ENCODE measurements at places on chromosomes 4 and X. TPM values are rescaled to one million over a fixed set of nuclear protein-coding genes. Genes with fewer than 3 reads are reported as not detected.

- no peaks in the 10 kb centered on the region for H3K27me3 ChIP-seq
- no peaks in the 10 kb centered on the region for H3K36me3 ChIP-seq
- H3K27ac ChIP-seq: no peak overlapping the region
- no peak overlapping the region for H3K4me3 ChIP-seq
Measured at GRCh38 chrX:34437586-34437985, 219.5 kb downstream of the TMEM47 start.

DNA sequence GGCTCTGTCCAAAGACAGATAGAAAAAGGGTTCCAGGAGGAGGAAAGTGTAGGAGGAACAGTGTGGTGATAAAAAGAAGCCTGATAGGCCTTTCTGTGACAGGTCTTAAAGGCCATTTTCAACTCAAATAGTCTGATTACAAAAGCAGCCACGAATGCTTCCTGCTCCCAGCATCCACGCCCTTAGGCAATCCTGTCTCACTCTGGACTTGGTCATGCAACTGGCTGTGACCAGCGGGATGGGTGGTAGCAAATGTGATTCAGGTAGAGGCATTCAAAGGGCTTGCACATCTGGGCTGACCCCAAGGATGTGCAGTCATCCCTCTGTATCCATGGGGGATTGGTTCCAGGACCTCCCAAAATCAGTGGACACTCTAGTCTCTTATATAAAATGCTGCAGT is 14.4 kb upstream of the SEPSECS start:
- no peak overlapping the region for H3K27ac ChIP-seq
- peaks cover 18% of the 10 kb centered on the region for H3K36me3 ChIP-seq
- H3K4me3 ChIP-seq: no peak overlapping the region
- no peaks in the 10 kb centered on the region for H3K27me3 ChIP-seq
- peaks cover 19% of the 10 kb centered on the region for H3K4me1 ChIP-seq

DNA sequence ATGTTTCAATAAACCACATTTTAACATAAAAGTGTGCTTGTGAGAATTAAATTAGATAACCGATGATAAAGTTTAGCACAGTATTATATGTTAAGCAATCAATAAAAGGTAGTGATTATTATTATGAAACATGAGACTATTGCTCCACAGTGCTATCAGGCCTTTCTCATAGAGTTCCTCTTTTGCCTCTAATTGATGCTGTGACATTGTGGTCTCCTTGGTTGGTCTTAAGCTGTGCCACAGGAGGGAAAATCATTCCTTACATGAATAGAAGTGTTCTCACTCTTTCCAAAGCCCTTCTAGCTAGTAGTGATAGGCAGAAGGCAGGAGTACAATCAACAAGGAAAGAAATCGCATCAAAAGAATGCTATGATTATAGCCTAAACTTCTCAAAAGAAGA is 9.2 kb upstream of the PDHA2 start:
- no peak overlapping the region for H3K4me3 ChIP-seq
- H3K27me3 ChIP-seq: no peaks in the 10 kb centered on the region
- H3K36me3 ChIP-seq: no peaks in the 10 kb centered on the region
- H3K4me1 ChIP-seq: no peaks in the 10 kb centered on the region

BLTP1 gene
- total RNA-seq: 45.3 TPM

- H3K4me3 ChIP-seq: no peak overlapping the region
- H3K4me1 ChIP-seq: no peaks in the 10 kb centered on the region
- H3K36me3 ChIP-seq: no peaks in the 10 kb centered on the region
- DNase-seq: no peak
- no peak overlapping the region for H3K27ac ChIP-seq
- no peaks in the 10 kb centered on the region for H3K27me3 ChIP-seq
Measured at GRCh38 chr4:168019019-168019651, 73.2 kb upstream of the ANXA10 start.

- no peaks in the 10 kb centered on the region for H3K27me3 ChIP-seq
- H3K27ac ChIP-seq: no peak overlapping the region
- no peaks in the 10 kb centered on the region for H3K36me3 ChIP-seq
- no peak overlapping the region for H3K4me3 ChIP-seq
Measured at GRCh38 chr4:156241896-156242295, 288.2 kb upstream of the CTSO start.

BST1 gene
- total RNA-seq: 0.95 TPM

MMRN1 gene
- total RNA-seq: 1.2 TPM

- peak overlapping the region; percentile 98 for H3K27ac ChIP-seq
- no peaks in the 10 kb centered on the region for H3K27me3 ChIP-seq
- no peaks in the 10 kb centered on the region for H3K36me3 ChIP-seq
- DNase-seq: peak; percentile 51
Measured at GRCh38 chrX:118346258-118347094, 570 bp downstream of the WDR44 start.

ANK2 gene
- 1.9 TPM for total RNA-seq

DNA sequence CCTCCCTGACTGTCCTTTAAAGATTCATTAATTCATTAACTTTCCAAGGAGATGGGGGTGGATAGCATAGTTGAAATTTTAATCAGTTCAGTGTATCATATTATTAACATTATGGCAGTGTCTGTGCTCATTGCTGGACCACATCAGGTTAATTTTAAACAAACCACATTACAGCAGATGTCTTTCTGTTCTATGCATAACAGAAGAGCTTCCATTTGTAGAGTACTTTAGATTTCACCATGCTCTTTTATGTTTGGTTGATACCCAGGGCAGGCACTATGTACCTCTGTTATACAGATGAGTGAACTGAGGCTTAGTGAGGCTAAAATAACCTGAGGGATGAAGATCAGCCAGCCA is 41.1 kb downstream of the AFF2 start:
- H3K36me3 ChIP-seq: no peaks in the 10 kb centered on the region
- H3K27ac ChIP-seq: no peak overlapping the region
- no peaks in the 10 kb centered on the region for H3K4me1 ChIP-seq
- H3K27me3 ChIP-seq: no peaks in the 10 kb centered on the region

DNA sequence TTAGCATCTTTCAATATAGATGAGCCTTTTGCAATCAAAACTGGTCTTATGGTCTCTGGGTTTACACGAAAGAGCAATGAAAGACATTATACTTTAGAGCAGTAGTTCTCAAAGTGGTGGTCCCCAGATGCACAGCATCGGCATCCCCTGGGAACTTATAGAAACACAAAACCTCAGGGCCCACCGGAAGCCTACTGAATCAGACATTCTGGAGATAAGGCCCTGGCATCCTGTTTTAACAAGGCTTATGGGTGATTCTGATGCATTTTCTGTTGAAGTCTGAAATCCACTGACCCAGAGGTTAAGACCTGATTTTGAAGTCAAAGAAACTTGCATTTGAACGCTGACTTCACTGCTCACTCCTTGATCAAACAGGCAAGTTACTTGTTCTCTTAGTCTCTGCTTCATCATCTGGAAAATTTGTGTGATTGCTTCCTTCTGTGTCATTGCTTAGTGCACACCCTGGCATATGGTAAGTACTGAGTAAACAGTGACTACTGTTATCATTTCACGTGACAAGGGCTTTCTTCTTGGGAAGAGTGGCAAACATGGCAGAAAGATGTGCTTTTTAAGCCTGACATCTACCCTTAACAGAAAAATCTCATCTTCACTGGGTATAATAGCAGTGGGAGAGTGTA is 14.5 kb downstream of the CHRNA9 start:
- no peaks in the 10 kb centered on the region for H3K36me3 ChIP-seq
- no peak overlapping the region for H3K4me3 ChIP-seq
- no peak overlapping the region for H3K27ac ChIP-seq
- no peaks in the 10 kb centered on the region for H3K4me1 ChIP-seq

DNA sequence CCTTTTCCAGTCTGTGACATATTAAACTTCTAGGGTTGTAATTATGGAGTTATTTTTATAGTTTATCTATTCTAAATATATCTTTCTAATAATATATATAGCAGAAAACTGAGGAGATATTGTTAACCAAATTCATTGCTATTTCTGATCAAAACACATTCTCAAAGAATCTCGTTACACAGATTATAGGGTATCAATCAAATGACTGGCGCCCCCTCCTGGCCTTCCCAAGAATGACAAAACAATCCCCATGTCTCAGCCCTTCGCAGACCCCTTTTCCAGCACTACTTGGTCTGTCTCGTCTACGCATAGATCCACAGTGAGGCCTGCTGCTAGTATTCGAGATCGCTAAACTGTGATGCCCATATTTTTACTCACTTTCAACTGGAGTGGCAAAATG is 209.3 kb downstream of the GPC3 start:
- no peaks in the 10 kb centered on the region for H3K4me1 ChIP-seq
- no peaks in the 10 kb centered on the region for H3K27me3 ChIP-seq
- H3K27ac ChIP-seq: no peak overlapping the region
- no peak overlapping the region for H3K4me3 ChIP-seq

CCNB3 gene
- 0.98 TPM for total RNA-seq

IL3RA gene
- total RNA-seq: 35.2 TPM

DNA sequence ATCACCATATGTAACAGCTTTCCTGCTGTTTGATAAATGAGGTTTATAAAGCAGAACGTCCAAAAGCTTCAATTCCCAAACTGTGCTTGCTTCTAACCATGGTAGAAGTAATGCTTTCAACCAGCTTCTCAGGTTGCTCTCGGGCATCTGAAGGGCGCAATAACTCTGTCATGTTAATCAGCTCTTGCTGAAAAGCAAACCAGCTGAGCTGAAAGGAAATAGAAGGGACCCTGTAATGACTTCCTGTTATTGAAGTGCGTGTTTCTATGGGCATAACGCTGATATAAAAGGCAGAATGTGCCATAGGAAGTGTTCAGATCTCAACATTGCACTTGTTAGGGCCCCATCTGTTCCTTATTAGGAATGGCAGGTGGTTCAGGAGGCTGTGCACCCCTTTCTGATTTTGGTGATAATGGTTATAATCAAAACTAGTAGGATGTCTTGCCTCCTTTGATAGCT is 21.2 kb downstream of the HERC3 start:
- H3K36me3 ChIP-seq: peaks cover 27% of the 10 kb centered on the region
- H3K27ac ChIP-seq: peak overlapping the region; percentile 76
- H3K27me3 ChIP-seq: no peaks in the 10 kb centered on the region
- peak; percentile 34 for DNase-seq

GRCh38 chrX:7889680-7890079 is 37.5 kb downstream of the PNPLA4 start:
- no peak overlapping the region for H3K4me3 ChIP-seq
- H3K27ac ChIP-seq: no peak overlapping the region
- no peaks in the 10 kb centered on the region for H3K27me3 ChIP-seq
- no peaks in the 10 kb centered on the region for H3K4me1 ChIP-seq

GRCh38 chr4:7663075-7663541 is 228.4 kb upstream of the PSAPL1 start:
- H3K4me1 ChIP-seq: peaks cover 5% of the 10 kb centered on the region
- no peak overlapping the region for H3K27ac ChIP-seq
- DNase-seq: peak; percentile 28

DNA sequence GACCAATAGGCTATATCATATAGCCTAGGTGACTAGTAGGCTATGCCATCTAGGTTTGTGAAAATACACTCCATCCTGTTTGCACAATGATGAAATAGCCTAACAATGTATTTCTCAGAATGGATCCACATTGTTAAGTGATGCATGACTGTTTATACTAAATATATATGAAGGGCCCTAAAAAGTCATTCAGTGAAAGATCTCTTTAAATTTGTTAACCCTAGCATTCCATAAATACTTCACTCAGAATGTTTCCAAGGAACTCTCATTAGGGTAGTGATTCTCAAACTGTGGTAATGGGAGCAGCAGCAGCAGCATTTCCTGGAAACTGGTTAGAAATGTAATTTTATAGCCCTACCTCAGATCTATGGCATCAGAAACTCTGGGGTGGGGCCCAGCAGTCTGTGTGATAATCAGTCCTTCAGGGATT is 74.9 kb downstream of the PRRG1 start:
- H3K4me3 ChIP-seq: no peak overlapping the region
- H3K4me1 ChIP-seq: no peaks in the 10 kb centered on the region
- DNase-seq: no peak
- H3K27me3 ChIP-seq: no peaks in the 10 kb centered on the region

DNA sequence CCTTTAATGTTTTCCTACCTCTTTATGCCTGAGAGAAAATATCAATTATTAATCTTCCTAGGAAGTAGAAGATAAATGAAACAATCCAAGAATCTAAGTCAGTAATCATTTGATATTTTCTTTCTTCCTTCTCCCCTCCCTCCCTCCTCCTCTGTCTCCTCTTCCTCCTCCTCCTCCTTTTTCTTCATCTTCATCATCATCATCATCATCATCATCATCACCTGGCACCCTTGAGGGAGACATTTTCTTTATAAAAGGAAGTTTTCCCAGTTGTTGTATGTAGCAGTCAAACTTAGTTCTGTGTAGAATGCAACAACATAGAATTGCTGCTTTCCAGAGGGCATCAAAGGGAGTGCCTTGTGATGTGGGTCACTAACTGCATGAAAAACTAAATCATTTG is 100.1 kb downstream of the SLC10A6 start:
- H3K4me3 ChIP-seq: no peak overlapping the region
- no peaks in the 10 kb centered on the region for H3K4me1 ChIP-seq
- H3K36me3 ChIP-seq: no peaks in the 10 kb centered on the region
- no peaks in the 10 kb centered on the region for H3K27me3 ChIP-seq
- DNase-seq: no peak
- H3K27ac ChIP-seq: no peak overlapping the region

GRCh38 chrX:83504721-83505479 is 3.2 kb upstream of the POU3F4 start:
- peaks cover 2% of the 10 kb centered on the region for H3K4me1 ChIP-seq
- H3K36me3 ChIP-seq: peaks cover 2% of the 10 kb centered on the region
- no peak for DNase-seq
- no peak overlapping the region for H3K4me3 ChIP-seq
- no peak overlapping the region for H3K27ac ChIP-seq

CTAG1B gene
- total RNA-seq: not detected

DNA sequence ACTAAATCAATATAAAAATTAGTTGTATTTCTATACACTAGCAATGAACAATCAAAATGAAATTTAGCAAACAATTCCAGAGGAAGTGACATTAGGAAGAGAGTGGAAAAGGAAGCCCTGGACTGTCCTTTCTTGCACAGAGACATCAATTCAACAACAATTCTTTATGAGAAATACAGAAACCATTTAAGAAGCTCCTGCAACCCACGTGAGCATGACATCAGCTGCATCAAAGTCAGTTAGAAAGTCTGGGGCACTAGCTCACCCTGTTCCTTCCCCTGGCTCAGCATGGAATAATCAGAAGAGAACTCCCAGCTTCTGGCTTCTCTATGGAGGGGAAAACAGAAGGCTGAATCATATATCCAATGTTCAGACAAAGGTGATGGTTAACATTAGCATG is 48.6 kb upstream of the STARD8 start:
- no peak for DNase-seq
- no peaks in the 10 kb centered on the region for H3K36me3 ChIP-seq
- H3K27ac ChIP-seq: no peak overlapping the region

- H3K4me1 ChIP-seq: no peaks in the 10 kb centered on the region
- H3K27ac ChIP-seq: no peak overlapping the region
- H3K27me3 ChIP-seq: no peaks in the 10 kb centered on the region
- no peak overlapping the region for H3K4me3 ChIP-seq
- no peak for DNase-seq
Measured at GRCh38 chrX:49972328-49972860, 50.0 kb downstream of the CLCN5 start.

GRCh38 chrX:133171962-133172708 is 46.0 kb downstream of the TFDP3 start:
- H3K4me3 ChIP-seq: no peak overlapping the region
- no peaks in the 10 kb centered on the region for H3K4me1 ChIP-seq
- DNase-seq: no peak

XAGE2 gene
- total RNA-seq: not detected

APEX2 gene
- total RNA-seq: 26.8 TPM

All from activated CD4-positive, alpha-beta memory T cell treated with anti-CD3 and anti-CD28 coated beads, Interleukin-2, amount 10 ng/mL, durations not matched to agents 7 days and 5 days (primary cell).